ENCODE measurements at places on chromosomes 7 and 10. TPM values are rescaled to one million over a fixed set of nuclear protein-coding genes. Genes with fewer than 3 reads are reported as not detected.

DNA sequence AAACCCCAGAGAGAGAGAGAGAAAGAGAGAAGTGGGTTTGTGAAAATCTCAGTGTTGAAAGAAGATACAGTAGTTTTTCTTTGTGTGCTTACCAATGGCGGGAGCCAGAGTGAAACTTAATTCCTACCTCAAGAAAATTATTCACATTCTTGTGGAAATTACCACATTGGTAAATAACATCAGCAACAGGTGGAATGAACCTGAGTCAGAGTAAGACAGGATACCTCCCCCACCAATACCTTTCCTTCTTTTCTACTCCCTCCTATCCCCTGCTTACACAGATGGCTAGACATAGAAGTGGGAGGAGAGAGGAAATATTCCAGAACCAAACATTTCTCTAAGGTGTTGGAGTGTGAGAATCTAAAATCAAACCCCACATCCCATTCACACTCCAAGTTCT lies 793.9 kb downstream of the SORCS3 start:
- no peak for DNase-seq

POM121 gene
- 3.1 TPM for polyA plus RNA-seq

- no peak for DNase-seq
These were observed 83.1 kb downstream of the HIBADH start for GRCh38 chr7:27579565-27579964.

DNA sequence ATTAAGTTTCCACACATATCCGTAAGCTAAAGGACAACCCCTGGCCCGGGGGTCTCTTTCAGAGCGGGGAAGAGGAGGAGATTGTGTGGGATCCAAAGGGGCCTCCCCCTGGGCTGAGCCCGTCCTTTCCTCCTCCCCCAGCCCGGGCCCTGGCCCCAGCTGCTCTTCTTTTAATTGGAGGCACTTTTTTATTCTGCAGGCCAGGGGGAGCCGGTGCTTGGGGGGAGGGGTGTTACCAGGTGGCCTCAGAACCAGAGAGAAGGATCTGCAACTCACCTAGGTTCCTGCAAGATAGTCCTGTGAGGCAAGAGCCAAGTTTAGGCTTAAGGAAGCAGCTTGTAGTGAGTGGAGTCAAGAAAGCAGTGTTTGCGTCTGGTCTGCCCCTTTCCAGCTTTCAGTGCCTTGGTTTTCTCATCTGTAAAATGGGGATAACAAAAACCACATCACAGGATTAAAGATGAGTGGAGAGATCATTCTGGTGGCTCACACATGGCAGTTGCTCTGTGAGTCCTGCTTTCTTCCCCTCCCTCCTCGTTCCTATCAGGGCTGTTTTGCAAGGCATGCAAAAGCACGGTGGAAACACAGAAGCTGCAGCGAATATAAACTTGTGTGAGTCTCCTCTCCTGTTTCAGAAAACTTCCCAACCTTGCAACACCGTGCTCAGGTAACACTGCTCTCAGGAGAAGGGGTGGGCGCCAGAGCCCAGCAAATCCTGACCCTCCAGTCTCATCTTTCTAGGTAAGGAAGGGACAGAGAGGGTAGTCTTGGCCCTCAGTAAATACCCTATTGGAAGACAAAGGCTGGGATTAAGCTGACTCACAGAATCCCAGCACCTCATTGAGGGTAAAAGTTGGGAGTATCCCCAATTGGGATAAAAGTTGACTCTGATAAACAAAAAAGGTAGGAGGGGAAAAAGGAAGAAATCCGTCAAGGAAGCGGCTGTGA lies 4.1 kb upstream of the TLX1 start:
- no peak for DNase-seq

- DNase-seq = no peak
These were observed 133.9 kb downstream of the DKK1 start for GRCh38 chr10:52447931-52448353.

All from keratinocyte (primary cell).